Astrocyte of the cerebellum (primary cell): ENCODE measurements at places on chromosomes 4 and X.

GRCh38 chr4:174036576-174036975, 246.9 kb downstream of the FBXO8 start:
- no peak for DNase-seq

- DNase-seq = no peak
Measured at GRCh38 chr4:48991357-48991756, 5.3 kb downstream of the CWH43 start.

DNA sequence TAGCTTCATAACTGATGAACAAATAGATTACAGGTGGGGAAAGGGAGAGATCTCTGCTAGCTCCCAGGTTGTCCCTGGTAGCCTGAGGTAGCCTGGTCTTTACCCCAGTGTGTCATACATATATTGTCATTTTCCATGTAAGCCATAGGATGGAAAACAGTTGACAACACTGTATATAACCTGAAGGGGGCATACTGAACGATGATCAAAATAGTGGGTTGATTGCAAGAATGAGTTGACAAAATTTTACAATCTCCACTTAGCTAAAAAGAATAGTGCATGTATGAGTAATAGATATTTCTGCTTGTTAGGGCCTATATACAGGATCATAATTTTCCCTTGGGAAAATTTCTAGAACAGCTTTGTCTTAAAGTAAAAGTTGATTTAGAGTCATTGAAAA, 304.1 kb upstream of the HAND2 start:
- DNase-seq = no peak

DNA sequence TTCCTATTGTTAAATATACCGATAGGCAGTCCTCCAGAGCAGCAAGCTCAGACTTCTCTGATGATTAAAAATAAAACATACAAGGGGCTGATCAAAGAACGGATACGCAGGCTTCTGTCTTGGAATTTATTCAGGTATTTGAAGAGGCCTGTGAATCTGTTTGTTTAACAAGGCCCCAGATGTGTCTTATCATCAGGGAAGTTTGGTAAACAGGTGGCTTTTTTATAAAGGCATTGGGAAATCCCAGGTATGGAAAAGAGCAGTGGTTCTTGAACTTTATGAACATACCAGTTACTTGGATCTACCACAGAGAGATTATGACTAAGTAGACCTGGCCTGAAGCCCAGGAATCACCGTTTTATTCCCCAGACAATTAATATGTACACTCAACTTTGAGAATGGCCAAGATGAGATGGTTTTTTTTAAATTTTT, 47.9 kb downstream of the SOWAHB start:
- DNase-seq = peak; percentile 96

DNA sequence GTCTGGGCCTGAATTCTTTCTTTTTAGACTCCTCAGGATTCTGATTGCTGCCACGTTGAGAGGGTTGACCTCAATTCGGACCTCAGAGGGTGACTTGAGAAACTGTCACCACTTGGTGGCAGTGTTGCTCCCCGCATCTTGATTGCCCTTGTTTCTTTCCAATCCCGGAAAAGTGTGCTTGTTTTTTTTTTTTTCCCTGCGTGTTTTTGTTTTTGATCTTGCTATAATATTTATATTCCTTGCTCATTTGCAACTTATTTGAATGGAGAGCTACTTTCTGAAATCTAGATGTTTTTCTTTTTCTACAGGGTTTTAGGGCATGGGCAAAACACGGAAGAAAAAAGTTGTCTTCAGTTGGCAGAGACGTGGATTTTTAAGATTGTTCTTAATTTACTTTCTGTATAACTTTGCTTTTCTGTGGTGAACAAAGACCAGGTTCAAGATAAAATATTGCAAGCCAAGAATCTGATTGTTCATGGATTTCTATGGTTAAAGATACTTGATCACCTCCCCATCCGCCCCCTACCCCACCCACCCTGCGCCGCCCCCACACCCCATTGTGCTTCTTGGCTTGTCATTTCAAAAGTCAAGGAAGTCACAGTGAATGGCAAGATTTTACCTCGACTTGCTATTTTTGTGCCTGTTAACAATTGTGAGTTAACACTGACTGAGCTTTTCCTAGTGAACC, 102.0 kb downstream of the PTTG2 start:
- peak; percentile 74 for DNase-seq
